ENCODE measurements at places on chromosomes 16 and 17.

DNA sequence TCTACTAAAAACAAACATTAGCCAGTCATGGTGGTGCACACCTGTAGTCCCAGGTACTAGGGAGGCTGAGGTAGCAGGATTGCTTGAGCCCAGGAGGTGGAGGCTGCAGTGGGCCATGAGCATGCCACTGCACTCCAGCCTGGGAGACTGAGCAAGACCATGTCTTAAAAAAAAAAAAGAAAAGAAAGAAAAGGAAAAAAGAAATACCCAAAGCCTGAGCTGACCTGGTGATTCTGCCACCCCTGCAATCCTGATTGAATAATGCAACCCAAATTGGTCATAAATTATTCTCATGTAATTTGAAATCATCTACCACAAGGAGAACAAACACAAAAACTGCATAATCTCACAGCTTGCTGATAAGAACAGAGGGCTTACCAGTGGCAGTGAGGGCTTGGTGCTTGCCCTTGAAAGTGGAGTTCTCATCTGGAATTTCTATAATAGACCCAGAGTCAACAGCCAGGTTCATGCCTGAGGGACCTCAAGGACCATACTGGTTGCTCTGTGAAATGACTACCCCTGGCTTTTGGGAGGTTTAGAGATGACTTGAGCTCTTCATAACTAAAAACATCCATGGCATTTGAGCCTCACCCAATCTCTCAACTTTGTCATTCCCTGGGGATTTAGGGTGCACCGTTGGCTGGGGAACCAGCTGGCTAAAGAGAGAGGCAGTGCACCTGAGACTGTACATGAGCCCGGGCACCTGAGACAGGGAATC, 35.4 kb upstream of the TMC5 start:
- no peak for DNase-seq

DNA sequence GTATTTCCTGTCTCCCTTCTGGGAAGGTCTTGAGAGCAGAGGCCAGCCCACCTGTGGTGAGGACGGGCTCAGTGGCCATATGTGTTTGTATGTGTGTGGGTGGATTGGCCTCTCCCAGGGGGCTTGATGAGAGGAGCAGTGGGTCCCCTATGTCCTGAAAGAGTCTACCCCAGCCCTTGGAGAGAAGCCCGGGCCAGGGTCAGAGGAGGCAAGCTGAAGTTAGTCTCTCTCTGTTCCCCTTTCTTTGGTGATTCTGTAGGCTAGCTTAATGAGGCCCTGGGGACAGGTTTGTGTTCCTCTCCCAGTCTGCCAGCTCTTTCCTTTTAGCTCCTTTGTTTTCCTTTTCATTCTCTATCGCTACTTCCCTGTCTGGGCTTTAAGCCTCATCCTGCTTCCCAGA, 23.8 kb upstream of the NFATC3 start:
- DNase-seq: no peak

DNA sequence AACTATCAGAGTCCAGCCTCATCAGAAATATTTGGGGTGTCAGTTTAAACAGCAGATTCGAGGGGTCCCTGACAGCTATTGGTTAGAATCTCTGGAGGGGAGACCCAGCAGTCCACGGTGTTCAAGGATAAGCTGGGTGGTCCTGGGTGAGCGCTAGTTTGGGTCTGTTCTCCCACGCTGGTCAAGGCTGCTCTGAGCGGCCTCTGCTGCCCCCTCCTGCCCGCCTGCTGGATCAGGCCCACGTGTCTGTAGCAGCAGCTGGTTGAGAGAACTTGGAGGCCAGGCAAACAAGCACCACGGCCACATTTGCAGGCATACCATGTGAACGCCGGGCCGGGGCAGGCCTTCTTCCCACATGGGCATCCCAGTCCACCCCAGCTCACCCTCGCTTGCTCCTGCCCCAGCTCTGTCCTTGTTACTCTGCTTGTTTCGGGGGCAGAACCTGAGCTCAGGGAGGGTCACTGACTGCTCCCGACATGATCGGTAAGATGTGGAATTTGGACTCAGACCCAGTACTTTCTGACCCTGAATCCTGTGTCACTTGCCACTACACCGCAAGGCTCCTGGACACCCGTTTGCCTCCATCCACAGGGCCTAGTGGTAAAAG, 7.4 kb downstream of the FOXF1 start:
- DNase-seq: no peak

GRCh38 chr16:73052576-73052975, 4.6 kb upstream of the ZFHX3 start:
- DNase-seq: no peak

DNA sequence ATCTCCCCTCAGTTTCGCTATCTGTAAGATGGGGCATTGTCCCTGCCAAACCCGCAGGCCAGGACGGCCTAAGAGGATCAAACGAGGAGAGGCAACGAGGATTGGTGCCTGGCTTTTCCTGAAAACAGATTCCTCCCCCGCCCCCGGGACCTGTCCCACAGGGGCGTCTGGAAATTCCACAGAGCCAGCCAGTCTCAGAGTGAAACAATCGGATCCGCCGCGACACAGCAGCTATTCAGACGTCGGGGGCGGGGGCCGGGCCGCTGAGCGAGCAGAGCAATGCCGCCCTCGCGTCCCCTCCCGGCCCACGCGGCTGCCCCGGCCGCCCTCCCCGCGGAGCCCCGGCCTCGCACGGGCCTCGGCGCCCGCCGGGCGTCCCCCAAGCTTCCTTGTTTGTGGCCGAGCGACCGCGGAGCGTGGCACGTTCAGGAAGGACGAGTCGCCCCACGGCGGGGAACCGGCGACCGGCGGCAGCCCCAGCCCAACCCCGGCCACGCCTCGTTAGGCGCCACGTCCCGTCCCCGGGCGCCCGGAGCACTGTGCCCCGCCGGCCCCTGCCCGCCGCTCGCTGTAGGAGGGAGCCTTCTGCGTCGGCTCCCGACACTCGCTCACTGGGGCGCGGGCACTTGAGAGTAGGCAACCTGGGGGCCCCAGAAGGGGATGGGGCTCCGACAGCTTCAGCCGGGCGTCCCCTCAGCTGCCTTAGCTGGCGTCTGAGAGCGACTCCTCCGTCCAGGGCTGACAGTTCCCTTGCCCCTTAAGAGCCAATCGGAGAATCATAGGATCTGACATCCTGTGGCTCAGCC, 29.6 kb upstream of the PHOSPHO1 start:
- DNase-seq: peak; percentile 14

- DNase-seq: no peak
These were observed 473 bp downstream of the FTO start for GRCh38 chr16:53704445-53704813.

- no peak for DNase-seq
These were observed 64.0 kb downstream of the SNX20 start for GRCh38 chr16:50616883-50617645.

GRCh38 chr17:57048096-57048495, 37.0 kb upstream of the AKAP1 start:
- no peak for DNase-seq

DNA sequence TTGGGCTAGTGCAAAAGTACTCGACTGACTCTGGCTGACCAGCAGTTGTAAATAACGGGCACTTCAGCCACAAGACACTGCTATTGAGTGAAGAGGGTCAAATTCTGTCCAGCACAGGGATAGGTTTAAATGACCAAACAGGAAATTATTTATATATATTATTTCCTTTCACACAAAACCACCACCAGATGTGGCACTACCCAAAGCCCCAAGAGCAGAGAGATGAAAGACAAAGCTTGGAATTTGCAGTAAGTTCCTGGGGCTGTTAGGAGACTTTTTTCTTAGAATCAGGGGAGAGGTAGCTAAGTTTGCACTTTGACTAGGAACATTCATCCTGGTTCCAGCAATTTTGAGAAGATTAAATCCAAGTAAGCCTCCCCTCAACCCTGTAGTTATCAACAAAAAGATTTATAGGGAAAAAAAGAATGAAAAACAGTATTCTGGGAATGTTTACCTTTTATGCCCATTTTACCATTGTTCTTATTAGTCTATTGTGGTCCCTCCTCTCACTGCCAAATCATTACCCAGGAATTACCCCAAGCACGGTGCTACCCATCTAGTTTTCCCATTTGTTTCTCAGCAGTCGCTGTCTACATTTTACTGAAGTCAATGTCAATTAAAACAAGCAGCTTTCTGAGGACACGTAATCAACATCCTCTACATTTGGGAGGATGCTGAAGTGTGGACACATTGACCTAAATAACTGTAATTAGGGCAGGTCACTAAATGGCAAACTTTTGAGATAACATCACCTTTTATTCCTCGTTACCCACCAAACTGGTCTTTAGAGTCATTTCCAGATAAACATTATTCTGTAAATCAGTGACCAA, 43.5 kb downstream of the GRB7 start:
- no peak for DNase-seq

DNA sequence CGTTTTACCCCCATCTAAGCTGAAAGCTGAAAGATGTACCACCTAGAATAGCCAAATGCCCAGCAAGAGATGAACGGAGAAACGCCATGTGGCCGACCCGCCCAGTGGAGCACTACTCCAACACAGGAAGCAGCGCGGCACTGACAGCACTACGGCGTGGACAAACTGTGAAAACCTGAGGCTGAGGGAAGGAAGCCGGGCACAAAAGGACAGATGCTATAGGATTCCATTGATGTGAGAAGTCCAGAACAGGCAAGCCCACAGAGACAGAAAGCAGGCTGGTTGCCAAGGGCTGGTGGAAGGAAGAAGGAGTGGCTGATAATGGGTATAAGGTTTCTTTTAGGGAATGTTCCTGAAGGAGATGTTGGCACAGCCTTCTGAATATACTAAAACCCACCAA, 29.4 kb upstream of the SLC38A8 start:
- DNase-seq: no peak
